Activated effector memory CD4-positive, alpha-beta T cell treated with Interleukin-2 at 50 U/mL for 16 hours (primary cell): ENCODE measurements at places on chromosomes 3 and 15.
A peak's percentile ranks its signal among the peaks of the same experiment; 100 is the strongest.

DNA sequence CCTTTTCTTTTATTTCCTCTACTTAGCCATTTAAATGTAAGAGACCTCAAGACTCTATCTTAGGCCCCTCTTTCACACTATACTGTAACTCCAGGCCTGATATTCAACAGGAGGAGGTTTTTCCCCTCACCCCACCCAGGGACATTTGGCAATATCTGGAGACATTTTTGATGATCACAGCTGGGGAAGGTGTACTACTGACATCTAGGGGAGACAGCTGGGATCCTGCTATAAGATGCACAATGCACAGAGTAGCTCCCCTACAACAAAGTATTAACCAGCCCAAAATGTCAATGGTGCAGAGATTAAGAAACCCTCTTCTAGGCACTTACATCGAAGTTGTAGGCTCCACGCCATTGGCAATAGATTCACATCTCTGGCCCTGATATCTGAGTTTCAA is 517.5 kb upstream of the UBE2E2 start:
- no peak for DNase-seq

DNA sequence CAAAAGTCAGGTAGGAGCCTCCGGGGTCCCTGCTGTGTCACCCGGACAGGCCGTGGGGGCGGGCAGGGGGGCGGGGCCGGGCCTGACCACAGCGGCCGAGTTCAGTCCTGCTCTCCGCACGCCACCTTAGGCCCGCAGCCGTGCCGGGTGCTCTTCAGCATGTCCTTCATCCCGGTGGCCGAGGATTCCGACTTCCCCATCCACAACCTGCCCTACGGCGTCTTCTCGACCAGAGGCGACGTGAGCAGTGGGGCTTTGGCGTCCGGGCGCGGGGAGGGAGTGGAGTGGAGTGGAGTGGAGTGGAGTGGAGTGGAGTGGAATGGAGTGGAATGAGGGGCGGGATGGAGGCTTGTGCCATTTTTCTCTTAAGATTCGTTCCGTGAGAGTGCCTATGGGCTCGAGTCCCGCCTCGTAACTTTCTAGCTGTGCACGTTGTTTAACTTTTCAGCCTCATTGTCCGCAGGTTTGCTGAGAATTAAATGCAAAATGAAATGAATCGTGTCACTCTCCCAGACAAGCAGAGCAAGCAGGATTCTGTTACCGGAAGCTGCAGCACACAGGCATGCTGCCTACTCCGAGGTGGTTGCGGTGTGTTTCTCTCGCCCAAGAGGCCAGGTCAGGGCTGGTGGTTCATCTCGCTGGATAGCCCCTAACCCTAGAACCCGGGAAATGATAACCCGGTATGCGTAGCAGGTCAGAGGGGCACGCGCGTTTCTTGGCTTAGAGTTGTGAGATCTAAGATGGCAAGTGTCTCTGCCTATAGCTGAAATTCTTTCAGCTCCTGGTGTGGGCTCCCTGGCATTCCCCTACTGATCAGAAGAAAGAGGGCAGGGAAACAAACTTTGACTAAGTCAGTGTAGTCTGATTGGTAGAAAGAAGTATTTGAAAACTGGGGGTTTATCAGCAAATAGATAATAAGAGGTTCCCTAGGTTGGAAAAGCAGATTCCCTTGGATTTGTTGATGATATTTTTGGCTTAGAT is at the start of gene FAH:
TSS of gene FAH (plus strand) at position 104 of the 981 bp plus-strand sequence. CDS start at position 160, 56 bp downstream.
- peak; percentile 21 for DNase-seq

DNA sequence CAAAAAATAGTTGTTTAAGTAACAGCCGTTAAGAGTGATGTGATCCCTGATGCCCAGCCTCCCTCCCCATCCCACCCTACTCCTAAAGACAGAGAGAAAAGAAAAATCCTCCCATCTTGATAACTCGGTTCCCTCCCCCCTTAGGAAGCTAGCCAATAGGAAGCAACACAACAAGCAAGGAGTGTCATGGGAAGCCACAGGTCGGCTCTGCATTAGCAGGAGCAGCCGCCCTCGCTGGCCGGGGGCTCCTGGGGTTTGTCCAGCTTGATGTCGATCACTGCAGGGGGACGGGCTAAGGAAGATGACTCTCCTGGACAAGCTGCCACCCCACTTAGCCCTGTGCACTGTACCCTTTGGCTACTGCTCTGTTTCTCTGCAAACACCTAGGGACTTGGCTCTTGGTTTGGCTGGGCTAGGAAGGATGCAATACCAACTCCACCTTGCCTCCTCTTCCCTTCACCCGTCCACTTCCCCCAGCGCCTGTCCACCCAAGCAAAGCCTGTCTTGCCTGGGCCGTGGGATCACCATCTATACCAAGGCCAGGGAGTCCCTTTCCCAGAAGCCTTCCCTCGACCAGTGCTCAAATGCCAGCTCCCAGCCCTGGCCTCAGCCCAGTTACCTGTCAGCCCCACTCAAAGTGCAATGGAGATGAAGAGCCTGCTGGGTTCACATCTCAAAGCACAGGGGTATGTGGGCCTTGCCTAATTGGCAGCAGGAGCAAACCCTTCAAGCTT is 23.1 kb downstream of the SRPRB start:
- no peak for DNase-seq

DNA sequence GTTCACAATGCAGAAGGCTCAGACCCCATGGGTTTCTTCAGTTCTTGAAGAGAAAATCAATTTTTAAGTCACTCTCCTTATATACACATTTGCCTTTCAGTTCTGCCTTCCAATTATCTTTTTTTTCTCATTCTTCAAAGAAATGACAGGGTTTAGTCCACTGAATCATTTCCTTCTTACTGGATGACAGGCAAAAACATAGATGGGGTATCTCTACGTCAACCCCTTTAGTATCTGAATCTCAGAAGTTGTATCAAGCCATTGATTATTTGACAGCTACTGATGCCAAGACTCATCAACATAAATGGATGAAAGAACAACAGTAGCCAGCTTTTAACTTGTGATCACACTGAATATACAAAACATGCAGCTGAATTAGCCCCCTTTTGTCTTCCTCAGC is 6.5 kb downstream of the ATOSA start:
- DNase-seq, result no peak

DNA sequence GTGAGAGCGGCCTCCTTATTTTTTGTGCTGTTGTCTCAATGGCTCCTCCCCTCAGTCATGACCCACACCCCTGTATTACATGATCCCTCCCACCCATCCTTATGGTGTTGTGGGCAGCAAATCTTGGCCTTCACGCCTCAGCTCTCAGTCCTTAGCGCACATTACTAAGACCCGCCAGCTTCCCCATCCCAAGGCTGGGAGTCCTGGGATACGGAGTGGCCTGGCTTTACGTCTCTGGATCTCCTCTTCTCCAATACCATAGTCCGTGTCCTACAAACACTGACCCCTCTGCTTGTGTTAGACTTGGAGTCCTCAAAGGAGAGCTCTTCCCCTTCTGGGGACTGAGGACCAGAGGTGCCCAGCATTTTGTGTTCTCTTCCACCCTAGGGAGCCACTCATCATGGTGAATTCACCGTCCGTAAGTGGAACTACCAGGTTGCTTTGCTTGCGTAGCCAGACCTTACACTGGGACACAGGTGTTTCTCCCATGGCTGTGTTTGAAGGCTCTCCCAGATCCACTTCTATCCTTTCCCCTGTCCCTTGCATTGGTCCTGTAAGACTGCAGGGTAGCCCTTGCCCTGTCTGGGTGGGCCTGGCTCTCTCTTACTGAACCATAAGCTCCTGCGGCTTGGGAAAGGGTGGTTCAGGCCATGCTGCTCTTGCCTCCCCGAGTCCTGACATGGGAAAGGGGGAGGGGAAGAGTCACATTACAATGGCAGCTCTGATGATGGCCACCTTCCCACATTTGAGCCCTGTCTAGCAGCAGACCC is 13.6 kb downstream of the GRM2 start:
- no peak for DNase-seq
